K562 (cell line): ENCODE measurements at places on chromosomes 13 and 19. TPM values are rescaled to one million over a fixed set of nuclear protein-coding genes. Genes with fewer than 3 reads are reported as not detected.
A peak's percentile ranks its signal among the peaks of the same experiment; 100 is the strongest.

DNA sequence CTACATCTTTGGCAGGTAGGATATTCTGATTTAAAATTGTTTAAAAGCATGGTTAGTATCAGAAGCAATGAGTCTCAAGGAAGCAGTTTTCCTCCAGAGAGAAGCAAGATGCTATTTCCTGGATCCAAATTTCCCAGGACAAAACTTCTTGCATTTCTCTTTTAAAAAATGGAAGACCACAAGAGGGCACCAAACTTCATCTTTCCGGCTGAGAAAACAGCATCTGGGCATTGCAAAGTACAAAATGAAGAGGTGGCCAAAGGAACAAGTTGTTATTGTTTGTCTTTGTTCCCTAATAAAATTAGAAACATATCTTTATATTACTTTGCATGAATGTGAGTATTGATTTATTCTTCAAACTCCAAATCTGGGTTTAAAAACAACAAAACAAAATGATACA is 60.0 kb upstream of the LRCH1 start:
- peaks cover 9% of the 10 kb centered on the region; the same call in 1 of the 2 replicates for H3K27me3 ChIP-seq
- H3K4me1 ChIP-seq: no peaks in the 10 kb centered on the region
- H3K36me3 ChIP-seq: no peaks in the 10 kb centered on the region
- peak; percentile 16 for DNase-seq

DNA sequence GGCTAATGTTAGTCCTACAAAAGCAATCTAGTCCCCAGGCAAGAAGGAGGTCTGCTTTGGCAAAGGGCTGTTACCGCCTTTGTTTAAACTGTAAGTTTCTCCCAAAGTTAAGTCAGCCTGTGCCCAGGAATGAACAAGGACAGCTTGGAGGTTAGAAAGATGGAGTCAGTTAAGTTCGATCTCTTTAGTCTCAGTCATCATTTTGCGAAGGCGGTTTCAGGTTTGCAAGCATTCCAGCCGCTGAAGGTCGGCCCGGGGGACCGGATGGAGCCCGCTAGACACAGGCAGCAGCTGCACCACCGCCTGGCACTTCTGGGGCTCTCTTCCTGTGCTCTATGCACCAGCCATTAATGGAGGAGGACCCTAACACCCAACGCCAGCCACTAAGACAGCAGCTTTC is 91.3 kb downstream of the STK24 start:
- DNase-seq: no peak
- H3K36me3 ChIP-seq: no peaks in the 10 kb centered on the region; the same call in 2 of the 3 replicates
- H3K4me3 ChIP-seq: no peak overlapping the region
- H3K4me1 ChIP-seq: peaks cover 38% of the 10 kb centered on the region; the same call in 2 of the 3 replicates

Gene EPS8L1
- 17.3 and 18.9 TPM in 2 replicates for total RNA-seq

DNA sequence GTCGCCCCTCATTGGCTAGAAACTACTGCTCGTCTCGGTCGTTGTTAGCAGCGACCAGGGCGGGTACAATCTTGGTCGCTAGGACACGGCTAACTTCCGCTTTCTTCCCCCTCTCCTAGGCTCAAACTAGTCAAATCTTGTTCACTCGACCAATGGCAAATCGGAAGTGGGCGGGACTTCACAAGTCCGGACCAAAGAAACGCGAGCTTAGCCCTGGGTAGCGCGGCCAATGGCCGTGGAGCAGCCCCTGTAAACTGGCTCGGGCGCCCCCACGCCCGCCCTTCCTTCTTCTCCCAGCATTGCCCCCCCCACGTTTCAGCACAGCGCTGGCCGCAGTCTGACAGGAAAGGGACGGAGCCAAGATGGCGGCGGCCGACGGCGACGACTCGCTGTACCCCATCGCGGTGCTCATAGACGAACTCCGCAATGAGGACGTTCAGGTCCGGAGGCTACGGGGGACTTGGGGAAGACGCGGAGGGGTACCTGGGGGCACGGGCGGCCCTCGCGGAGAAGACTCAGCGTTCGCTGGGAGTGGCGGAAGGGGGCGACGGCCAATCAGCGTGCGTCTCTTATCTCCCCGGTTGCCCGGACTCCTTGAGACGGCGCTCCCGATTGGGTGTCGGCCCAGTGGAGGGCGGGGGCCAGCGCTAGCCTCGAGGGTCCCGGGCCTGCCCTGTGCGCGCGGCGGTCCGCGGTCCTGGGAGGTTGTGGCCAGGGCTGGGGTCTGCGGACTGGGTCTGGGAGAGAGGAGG is at the start of gene PPP2R1A:
Gene PPP2R1A (plus strand): TSS at position 318 of the 752 bp plus-strand sequence. CDS start 45 bp downstream, at position 363.
- H3K4me3 ChIP-seq: peak within 1 kb of the TSS; percentile 82
- H3K27me3 ChIP-seq: no peaks in the 10 kb centered on the region
- peaks cover 7% of the 10 kb centered on the region; the same call in 1 of the 2 replicates for H3K4me1 ChIP-seq
- H3K27ac ChIP-seq: peak within 1 kb of the TSS; percentile 99
- DNase-seq: peak; percentile 100

DNA sequence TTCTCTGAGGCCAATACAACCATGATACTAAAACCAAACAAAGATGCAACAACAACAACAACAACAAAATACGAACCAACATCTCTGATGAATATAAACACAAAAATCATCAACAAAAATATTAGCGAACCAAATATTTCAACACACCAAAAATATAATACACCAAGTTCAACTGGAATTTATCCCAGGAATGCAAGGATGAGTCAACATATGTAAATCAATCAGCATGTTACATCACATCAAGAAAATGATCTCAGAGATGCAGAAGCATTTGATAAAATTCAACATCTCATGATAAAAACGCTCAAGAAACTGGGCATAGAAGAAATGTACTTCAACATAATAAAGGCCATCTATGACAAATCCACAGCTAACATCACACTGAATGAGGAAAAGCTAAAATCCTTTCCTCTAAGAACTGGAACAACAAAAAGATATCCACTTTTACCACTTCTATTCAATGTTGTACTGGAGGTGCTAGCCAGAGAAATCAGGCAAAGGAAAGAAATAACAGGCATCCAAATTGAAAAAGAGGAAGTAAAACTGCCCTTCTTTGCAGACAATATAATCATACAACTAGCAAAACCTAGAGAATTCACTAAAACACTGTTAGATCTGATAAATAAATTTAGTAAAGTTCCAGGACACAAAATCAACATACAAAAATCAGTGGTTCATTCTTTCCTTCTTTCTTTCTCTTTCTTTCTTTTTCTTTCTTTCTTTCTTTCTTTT is 2448.7 kb upstream of the PCDH20 start:
- H3K4me3 ChIP-seq: no peak overlapping the region
- no peaks in the 10 kb centered on the region for H3K36me3 ChIP-seq
- no peak overlapping the region for H3K27ac ChIP-seq
- no peaks in the 10 kb centered on the region for H3K27me3 ChIP-seq
- no peaks in the 10 kb centered on the region for H3K4me1 ChIP-seq

Gene FCER2
- total RNA-seq: 0.11 and 0.38 TPM in 2 replicates

- no peaks in the 10 kb centered on the region for H3K4me1 ChIP-seq
- H3K27me3 ChIP-seq: no peaks in the 10 kb centered on the region
- no peaks in the 10 kb centered on the region for H3K36me3 ChIP-seq
- no peak for DNase-seq
- no peak overlapping the region for H3K27ac ChIP-seq
Observed at GRCh38 chr13:105569816-105570215, 965.6 kb downstream of the EFNB2 start.

DNA sequence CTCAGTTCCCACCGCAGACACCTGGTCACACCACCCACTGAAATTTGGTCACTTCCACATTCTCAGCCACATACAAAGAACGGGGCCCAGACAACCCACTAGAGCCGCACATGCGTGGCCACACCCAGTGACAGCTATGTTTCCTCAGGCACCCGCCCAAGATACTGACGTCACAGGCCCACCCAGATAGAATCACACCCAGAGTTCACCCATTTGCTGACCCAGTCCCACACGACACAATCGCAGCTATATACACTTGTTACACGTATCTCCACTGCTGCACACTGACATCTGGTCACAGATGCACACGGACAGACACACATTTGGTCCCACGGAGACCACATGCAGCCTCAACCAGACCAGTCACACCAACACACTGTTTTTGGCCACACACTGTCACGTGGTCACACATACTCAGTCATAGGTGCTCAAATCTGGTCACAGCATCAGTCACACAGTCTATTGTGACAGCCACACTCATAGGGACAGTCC is 2.9 kb downstream of the NUMBL start:
- no peak overlapping the region for H3K4me3 ChIP-seq
- peaks cover 39% of the 10 kb centered on the region for H3K4me1 ChIP-seq
- peak overlapping the region; percentile 62 for H3K27ac ChIP-seq
- peak; percentile 88 for DNase-seq
- H3K27me3 ChIP-seq: no peaks in the 10 kb centered on the region
- peaks cover 36% of the 10 kb centered on the region; the same call in 2 of the 3 replicates for H3K36me3 ChIP-seq

Gene TEKTIP1
- 0.29 and 0.66 TPM in 2 replicates for total RNA-seq

- DNase-seq: peak; percentile 75
- H3K27me3 ChIP-seq: no peaks in the 10 kb centered on the region
- H3K27ac ChIP-seq: peak overlapping the region; percentile 14; the same call in 1 of the 3 replicates
- peaks cover 15% of the 10 kb centered on the region for H3K4me1 ChIP-seq
- no peaks in the 10 kb centered on the region for H3K36me3 ChIP-seq
- no peak overlapping the region for H3K4me3 ChIP-seq
Observed at GRCh38 chr19:11736696-11737095, 2.0 kb downstream of the ZNF823 start.

DNA sequence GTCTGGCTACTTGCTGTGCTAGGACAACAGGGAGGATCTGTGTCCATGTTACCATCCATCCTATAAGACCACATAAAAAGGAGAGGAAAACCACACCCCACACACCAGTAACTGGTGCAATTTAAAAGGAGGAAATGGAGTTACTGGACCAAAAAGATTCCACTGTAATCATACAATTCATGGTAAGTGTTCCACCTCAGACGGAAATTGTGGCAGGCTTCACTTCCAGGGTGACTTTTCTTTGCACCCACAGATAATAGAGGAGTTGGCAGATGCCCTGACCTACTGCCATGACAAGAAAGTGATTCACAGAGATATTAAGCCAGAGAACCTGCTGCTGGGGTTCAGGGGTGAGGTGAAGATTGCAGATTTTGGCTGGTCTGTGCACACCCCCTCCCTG is 2.4 kb downstream of the AURKC start:
- H3K4me1 ChIP-seq: no peaks in the 10 kb centered on the region; the same call in 2 of the 3 replicates
- no peak for DNase-seq
- no peak overlapping the region for H3K4me3 ChIP-seq
- no peak overlapping the region for H3K27ac ChIP-seq
- H3K36me3 ChIP-seq: no peaks in the 10 kb centered on the region

Gene MED16
- total RNA-seq: 59.6 and 59.9 TPM in 2 replicates

- no peak for DNase-seq
- H3K36me3 ChIP-seq: no peaks in the 10 kb centered on the region
- H3K27me3 ChIP-seq: peaks cover 15% of the 10 kb centered on the region; the same call in 1 of the 2 replicates
- H3K27ac ChIP-seq: no peak overlapping the region
- no peaks in the 10 kb centered on the region; the same call in 1 of the 2 replicates for H3K4me1 ChIP-seq
Observed at GRCh38 chr13:27280009-27280656, 9.5 kb downstream of the RASL11A start.

DNA sequence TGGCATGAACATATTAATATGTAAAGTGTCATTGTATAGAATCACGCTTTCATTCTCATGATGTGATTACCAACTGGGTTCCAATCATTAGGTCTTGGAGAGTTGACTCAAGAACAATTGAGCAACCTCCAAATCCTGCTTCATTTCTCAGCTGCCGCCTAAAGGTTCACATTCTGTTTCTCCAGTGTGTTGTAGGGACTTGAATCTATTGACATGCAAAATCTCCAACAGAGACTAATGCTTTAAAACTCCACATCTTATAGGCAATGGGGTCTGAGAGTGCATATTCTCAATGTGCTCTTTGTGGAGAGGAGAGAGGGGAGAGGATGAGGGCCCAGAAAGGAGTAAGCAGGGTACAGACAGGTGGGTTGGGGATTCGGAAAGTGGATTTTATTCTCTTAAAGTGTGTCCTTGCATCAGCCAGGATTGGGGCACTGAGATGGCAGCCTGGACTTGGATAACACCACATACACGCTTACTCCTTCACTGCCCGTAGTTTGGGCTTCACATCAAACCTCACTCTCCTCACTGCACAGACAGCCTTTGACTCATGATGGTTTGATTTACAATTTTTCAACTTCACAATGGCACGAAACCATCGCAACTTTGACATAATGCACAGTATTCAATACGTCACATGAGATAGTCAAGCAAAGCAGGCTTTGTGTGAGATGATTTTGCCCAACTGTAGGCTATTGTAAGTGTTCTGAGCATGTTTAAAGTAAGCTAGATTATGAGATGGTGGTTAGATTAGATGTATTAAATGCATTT is 241.3 kb upstream of the IRS2 start:
- H3K27me3 ChIP-seq: no peaks in the 10 kb centered on the region
- H3K27ac ChIP-seq: no peak overlapping the region
- no peak for DNase-seq
- H3K4me1 ChIP-seq: no peaks in the 10 kb centered on the region; the same call in 1 of the 2 replicates

DNA sequence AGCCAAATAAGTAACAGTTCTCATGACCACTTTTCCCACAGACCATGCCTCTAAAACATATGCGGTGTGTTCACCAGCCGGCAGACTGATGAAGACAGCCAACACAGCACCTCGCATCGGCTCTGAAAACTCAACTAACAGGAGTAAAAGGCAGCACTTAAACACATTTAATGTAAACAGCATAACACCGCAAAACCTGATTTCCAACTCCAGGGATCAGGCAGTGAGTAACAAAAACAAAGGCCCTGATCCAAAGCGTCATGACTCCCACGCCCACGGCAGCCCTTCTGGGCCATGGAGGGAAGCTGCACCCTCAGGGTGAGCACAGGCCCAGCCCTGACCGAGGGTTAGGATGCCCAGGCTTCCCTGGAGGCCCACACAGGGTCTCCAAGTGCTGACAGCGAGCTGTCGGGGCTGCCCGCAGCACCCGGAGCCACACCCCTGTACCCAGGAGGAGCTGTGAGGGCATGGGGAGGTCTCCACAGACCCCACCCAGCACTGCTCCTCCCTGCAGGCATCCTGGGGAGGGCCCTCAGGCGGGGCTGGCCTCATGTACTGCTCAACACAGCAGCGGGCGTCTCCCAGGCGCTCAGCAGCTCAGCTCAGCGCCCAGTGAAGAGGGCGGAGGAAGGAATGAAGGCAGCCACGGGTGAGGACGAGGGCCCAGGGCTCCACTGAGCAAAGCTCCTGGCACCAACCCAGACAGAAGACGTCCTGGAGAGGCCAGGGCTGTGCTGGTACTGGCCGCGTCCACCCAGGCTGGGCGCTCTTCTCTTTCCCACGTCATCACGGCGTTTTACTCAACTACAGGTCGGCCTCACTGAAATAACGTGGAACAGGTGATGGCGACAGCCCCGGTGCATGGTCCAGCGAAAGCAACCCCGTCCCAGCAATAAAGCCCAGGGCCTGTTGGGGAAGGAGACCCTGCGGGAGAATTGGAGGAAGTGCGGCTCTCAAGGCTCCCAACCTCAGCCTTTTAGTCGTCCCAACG is 53.7 kb downstream of the RASA3 start:
- no peaks in the 10 kb centered on the region for H3K4me1 ChIP-seq
- H3K27me3 ChIP-seq: no peaks in the 10 kb centered on the region
- DNase-seq: no peak
- no peak overlapping the region for H3K4me3 ChIP-seq
- no peak overlapping the region for H3K27ac ChIP-seq

DNA sequence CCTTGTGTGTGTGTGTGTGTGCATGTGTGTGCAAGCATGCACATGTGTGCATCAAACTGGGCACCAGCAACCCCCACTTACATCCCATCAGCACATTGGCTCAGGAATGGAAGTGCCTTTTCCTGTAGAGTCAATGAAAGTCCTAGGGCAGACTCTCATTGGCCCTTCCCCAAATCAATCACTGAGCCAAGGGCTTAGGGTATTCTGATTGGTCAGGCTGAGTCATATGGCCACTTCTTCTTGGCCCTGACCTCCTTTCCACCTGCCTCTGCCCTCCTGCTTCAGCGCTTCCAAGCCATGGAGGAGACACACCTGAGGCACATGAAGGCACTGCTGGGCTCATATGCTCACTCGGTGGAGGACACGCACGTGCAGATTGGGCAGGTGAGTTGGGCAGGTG is 20.9 kb downstream of the FCHO1 start:
- peaks cover 2% of the 10 kb centered on the region; the same call in 1 of the 3 replicates for H3K4me1 ChIP-seq
- peak; percentile 42 for DNase-seq
- H3K27me3 ChIP-seq: no peaks in the 10 kb centered on the region
- H3K36me3 ChIP-seq: peaks cover 73% of the 10 kb centered on the region; the same call in 2 of the 3 replicates
- H3K27ac ChIP-seq: no peak overlapping the region
- no peak overlapping the region for H3K4me3 ChIP-seq

Gene LYPD5
- total RNA-seq: 0.09 and 0.25 TPM in 2 replicates
